GM23248 (cell line): ENCODE measurements at places on chromosomes 4 and X. TPM values are rescaled to one million over a fixed set of nuclear protein-coding genes. Genes with fewer than 3 reads are reported as not detected.

DNA sequence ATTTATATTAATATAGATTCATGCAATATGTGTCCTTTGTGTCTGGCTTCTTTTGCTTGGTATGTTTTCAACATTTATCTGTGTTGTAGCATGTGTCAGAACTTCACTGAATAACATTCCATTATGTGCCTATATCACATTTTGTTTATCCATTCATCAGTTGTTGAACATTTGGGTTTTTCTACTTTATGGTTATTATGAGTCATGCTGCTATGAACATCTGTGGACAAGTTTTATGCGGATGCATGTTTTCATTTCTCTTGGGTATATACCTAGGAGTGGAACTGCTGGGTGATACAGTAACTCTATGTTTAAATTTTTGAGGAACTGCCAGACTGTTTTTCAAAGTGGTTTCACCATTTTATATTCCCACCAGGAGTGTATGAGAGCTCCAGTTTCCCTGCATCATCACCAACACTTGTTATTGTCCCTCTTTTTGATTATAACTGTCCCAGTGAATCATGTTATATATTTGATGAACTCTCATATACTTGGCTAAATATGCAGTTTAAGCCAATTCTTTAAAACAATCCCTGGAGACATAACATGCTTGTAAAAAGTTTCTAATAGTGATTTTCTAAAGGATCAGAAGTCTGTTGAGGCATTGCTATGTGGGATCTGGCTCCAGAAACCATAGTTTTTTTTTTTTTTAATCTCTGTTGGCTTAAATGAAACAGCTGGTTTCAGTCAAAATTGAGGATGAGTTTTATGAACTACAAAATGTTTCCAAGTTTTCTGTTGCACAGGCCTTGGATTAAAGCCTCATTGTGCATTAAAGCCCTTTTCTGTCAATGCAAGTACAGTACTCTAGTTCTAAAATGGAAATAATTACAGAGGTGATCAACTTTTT lies 21.6 kb upstream of the REPS2 start:
- DNase-seq: no peak

The SPANXD gene
- not detected in 2 replicates for total RNA-seq

DNA sequence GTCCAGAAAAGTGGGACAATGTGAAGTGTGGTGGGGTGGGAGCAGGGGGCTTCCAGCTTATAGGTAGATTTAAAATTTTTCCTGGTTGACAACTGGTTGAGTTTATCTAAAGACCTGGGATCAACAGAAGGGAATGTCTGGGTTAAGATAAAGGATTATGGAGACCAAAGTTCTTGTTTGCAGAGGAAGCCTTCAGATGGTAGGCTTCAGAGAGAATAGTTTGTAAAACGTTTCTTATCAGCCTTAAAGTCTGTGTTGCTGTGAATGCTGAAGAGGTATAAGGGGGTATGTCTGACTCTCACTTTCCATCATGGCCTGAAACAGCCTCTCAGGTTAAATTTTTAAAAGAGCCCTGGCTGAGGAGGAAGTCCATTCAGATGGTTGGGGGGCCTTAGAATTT lies 20.5 kb downstream of the MGST2 start:
- DNase-seq: no peak

GRCh38 chr4:8682296-8682695 lies 89.7 kb downstream of the CPZ start:
- no peak for DNase-seq

The ARFIP1 gene
- total RNA-seq: 61.4 and 69.3 TPM in 2 replicates

DNA sequence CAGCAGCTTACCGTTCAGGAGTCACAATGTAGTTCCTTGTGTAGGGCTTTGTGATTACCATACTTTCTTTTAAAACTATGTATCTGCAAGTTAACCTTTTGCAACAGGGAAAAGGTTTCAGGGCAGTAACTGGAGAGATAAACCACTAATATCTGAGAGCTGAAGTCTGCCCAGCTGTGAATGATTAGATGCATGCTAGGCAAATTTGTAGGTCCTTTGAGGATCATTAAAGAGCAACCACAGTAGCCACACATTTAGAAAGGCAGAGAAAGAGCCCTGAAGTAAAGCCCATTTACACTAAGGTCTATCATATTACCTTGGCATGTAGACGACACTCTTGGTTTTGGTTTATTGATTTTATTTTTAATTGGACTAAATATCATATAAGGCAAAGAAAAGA lies 60.0 kb downstream of the ATP8A1 start:
- DNase-seq: no peak

The S100P gene
- 0.38 TPM in 1 of 2 replicates, not detected in the other for total RNA-seq

DNA sequence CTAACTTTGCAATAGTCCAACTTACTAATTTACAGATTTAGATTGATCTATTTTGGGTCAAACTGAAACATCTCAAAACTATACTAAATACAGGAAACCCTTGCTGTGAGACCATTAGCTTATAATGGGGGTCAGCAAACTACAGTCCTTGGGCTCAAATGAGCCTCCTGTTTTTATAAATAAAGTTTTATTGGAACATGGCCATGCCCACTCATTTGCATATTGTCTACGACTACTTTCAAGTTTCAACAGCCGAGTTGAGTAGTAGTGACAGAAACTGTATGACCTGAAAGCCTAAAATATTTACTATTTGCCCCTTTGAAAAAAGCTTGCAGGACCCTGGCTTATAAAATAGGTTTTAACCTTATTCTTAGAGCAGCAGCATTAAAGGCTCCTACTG lies 92.4 kb downstream of the C4orf51 start:
- no peak for DNase-seq

- DNase-seq: peak; percentile 12
These were observed 151.3 kb upstream of the JADE1 start for GRCh38 chr4:128658214-128658631.
